ENCODE measurements at places on chromosomes 16 and 17. TPM values are rescaled to one million over a fixed set of nuclear protein-coding genes. Genes with fewer than 3 reads are reported as not detected.

The KRTAP2-1 gene
- not detected for total RNA-seq

The OR1F1 gene
- total RNA-seq = not detected

The TBC1D3G gene
- not detected for total RNA-seq

The HS3ST3A1 gene
- total RNA-seq = 7.1 TPM

The ABCC6 gene
- under 0.01 TPM for total RNA-seq

The ZNF689 gene
- 8.3 TPM for total RNA-seq

Measured in osteoblast (primary cell).